ENCODE measurements at places on chromosomes 1 and 21.

DNA sequence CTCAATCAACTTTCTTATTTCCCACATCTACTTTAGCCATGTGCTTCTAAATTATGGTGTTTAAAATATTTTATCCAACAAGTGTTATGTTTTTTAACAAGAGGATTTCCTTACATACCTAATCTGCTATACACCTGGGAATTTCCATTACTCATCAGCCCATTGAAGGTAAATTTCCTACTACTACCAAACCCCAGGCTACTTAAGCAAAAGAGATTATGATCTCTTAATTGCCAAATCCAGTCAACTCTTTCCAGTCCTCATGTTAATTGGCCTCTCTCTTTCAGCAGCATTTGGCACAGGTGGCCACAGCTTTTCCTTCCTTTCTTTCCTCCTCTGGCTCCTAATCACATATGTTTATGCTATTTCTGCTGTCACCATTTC lies 5.1 kb upstream of the C1orf162 start:
- no peak for DNase-seq

GRCh38 chr1:233479110-233479890 lies 134.6 kb upstream of the KCNK1 start:
- no peak for DNase-seq

GRCh38 chr1:147266381-147266780 lies 23.9 kb downstream of the CHD1L start:
- no peak for DNase-seq

GRCh38 chr1:160576884-160577283 lies 2.4 kb downstream of the CD84 start:
- DNase-seq: no peak

DNA sequence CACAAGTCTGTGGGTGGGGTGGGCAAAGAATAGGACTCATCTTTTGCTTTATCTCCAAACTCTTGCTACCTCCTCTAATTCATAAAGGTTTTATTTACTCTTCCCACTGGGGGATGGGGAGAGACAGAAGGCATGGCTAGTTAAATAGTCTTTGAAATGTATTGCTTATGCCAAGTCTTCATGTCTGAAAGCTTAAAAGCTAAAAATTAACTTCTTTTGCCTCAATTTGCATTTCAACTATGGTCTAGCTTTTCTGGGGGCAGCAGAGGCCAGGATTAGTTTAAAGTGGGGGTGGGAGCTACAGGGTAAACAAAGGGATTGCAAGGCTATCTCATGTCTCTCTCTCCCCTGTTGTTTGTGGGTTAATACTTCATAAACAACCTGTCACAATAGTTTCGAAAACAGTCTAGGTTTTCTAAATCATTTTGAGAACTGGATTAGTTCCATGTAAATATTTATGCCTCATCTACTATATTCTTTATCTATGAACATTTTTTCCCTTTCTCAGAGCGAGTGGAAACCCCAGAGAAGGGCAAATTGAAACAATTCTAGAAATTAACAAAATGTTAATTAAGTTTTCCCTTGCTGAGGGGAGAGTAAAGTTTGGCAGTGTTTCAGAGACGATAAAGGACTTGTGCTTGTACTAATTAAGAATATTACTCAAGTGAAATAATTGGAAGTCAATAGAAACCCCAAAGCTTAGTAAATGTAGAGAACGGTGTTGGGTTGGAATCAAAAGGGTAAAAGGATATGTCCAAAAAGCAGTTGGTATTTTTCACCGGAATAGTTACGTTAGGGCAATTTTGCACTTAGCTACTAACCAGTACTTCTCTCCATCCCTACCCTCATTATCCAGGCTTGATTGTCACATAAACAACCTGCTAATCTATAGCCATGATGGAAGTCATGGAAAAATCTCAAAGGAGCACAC lies 182.2 kb downstream of the GIPC2 start:
- DNase-seq: no peak
